LoVo (cell line): ENCODE measurements at places on chromosomes 11 and 22.

- DNase-seq = no peak
Observed at GRCh38 chr11:79209540-79210266, 231.1 kb downstream of the TENM4 start.

DNA sequence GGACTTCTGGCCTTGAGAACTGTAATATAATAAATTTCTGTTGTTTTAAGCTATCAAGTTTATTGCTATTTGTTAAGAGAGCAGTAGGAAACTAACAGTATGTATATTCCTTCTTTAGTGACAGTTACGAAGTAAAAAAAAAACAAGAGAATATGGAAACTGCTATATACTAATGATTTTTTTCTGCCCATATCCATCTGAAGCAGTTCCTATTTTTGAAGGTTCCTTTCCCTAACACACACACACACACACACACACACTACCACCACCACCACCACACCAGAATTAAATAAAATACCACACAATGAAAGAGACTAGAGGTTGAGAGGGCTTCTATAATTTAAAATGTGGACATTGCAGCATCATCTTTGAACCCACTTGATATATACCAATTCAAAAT lies 44.4 kb upstream of the CARD18 start:
- no peak for DNase-seq

- no peak for DNase-seq
Observed at GRCh38 chr11:100832829-100833228, 145.7 kb downstream of the ARHGAP42 start.

DNA sequence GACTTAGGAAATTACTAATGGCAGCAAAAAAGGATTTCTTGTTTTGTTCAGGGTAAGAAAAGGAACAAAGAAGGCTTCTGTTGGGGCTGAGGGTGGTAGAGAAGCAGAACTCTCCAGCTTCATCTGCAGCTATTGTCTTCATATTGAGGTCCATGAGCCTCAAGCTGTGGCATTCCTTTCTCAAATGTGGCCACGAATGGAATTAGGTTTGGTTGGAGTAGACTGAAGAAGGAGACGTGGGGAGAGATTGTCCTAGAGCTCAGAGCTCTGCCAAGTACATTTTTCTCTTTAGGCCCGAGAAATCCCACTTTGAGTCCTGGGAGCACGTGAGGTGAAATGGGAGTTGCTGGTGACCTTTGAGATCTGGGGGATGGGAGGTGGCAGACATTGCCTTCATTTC lies 25.8 kb upstream of the MYOD1 start:
- no peak for DNase-seq

DNA sequence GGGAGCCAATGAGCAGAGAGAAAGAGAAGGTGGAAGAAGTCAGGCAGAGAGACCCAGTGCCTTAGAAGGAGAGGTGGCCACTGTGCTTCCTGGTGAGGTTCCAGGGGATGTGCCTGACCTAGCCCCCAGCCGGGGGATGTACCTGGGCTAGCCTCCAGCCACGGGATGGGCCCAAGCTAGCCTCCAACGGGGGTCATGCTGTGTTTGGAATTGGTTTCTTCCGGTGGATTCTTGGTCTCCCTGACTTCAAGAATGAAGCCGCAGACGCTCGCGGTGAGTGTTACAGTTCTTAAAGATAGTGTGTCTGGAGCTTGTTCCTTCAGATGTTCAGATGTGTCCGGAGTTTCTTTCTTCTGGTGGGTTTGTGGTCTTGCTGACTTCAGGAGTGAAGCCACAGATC lies 6.9 kb upstream of the SMIM38 start:
- no peak for DNase-seq

GRCh38 chr22:31278626-31279326 lies 13.5 kb downstream of the PIK3IP1 start:
- no peak for DNase-seq
